ENCODE measurements at places on chromosomes 6 and 20.

GRCh38 chr6:105483492-105483891 lies 80.6 kb upstream of the PREP start:
- DNase-seq = no peak

DNA sequence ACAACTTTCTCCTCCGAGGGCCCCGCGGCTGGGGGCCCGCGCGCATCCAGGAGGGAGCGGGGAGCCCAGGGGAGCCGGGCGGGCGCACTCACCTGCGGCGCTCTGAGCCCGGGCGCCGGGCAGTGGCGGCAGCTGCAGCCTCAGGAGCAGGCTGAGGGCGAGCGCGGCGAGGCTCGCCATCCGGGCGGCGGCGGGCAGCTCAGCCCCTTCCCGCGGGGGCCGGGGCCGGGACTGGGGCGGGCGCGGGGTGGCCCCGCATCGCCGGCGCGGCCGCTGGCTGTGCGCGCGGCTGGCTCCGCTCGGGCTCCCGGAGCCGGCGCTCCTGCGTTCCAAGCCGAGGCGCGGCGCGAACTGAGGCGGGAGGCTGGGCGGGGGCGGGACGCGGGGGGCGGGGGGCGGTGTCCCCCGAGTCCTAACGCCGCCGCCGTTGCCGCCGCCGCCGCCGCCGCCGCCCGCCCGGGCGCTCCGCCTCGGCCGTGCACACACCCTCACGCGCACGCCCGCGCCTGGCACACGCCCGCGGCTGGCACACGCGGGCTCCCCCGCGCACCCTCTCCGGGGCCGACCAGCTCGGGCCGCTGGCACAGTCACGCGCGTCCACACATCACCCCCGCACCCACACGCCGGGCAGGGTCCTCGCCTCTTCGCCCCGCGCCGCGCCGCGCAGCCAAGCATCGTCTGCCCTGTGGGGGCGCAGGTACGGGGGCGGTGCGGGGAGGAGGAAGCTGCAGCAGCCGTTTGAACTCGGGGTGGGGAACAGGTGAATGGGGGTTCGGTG lies at the start of gene PTPRT:
Gene PTPRT, minus strand, starts transcription at position 353 of the 778 bp plus-strand sequence. Its CDS starts 173 bp downstream, at position 180.
- no peak for DNase-seq

GRCh38 chr6:166588691-166589336 lies 2.3 kb upstream of the RAMACL start:
- no peak for DNase-seq

GRCh38 chr20:1830240-1830639 lies 65.0 kb upstream of the SIRPA start:
- no peak for DNase-seq

- no peak for DNase-seq
These were observed 15.8 kb upstream of the GPR63 start for GRCh38 chr6:96853083-96853482.

DNA sequence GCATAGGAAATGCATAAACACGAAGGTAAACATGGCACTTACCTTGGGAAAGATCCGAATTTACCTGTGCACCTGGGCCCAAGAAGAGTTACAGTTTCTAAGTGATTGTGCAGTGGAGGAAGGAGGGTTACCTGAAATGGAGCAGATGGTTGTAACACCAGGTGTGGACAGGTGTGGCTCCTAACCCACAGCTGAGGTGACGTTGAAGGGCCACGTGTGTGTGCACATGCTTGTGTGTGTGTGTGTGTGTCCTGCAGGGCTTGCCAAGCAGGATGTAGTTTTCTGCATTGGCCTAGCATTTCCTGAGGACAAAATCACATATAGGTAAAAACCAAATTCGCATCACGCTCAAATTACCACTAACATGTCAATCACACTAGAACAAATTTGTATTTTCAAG lies 240.8 kb downstream of the ANKRD60 start:
- DNase-seq = no peak

DNA sequence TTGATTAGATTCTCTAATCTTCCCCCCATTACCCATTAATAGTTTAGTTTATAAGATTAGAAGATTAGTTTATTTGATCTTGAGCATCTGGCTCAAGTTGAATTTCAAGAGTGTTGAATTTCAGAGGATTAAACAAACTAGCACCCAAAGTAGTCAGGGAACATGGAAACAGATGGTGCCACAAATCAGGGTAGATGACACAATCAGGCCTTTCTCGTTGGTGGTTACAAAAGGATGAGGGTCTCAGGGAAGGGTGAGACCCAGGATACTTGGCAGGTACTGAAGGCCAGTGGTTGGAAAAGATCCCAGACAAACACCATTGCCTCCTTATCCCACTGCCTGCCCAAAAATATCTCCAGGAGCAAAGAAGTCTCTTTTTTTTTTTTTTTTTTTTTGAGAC lies 29.5 kb upstream of the ADGRF1 start:
- DNase-seq = no peak

- no peak for DNase-seq
These were observed 105.1 kb downstream of the EDN3 start for GRCh38 chr20:59405226-59406200.

DNA sequence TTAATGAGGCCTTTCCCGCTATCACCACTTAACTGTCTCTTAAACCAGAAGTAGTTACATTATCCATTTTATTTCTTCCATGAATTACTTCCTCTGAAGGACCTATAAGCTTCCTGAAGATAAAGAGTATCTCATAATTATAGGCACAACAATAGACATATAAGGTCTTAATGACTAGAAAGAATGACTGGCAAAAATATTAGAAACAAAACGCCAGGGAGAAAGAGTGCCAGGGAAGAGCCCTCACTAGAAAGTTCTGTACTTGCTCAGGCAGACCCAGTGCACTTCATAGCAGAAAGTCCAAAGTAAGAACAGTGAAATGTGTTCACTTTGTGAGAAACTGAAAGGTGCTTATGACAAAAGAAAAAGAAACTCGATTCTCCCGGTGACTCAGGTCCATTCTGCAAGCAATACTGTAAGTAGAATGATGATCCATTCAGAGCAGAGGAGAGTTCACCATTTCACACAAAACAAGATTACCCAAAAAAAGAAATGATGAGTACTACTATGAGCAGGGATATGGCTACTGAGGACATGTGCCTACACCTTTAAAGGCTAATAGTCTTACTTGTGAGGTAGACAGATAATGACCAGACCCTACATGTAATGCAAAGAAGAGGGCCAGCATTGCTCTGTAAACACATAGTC lies 5.5 kb downstream of the ZNF334 start:
- DNase-seq = no peak

DNA sequence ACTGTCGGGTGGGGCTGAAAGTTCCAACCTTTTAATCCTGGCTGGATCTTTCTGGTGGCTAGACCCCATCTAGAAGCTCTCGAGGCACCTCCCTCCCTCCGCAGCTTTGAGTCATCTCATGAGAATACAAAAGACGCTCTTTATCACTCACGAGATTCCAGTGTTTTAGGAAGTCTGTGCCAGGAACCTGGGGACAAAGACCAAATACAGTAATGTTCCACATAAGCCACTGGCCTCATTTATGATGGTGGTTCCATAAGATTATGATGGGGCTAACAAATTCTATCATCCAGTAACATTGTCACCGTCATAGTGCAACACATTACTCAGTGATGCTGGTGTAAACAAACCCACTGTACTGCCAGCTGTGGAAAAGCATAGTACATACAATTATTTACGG lies 48.7 kb downstream of the NCOA7 start:
- no peak for DNase-seq

- DNase-seq = no peak
These were observed 379.7 kb downstream of the LAMA2 start for GRCh38 chr6:129262661-129263060.

- DNase-seq = no peak
These were observed 105.4 kb downstream of the SNX5 start for GRCh38 chr20:17863209-17863576.

DNA sequence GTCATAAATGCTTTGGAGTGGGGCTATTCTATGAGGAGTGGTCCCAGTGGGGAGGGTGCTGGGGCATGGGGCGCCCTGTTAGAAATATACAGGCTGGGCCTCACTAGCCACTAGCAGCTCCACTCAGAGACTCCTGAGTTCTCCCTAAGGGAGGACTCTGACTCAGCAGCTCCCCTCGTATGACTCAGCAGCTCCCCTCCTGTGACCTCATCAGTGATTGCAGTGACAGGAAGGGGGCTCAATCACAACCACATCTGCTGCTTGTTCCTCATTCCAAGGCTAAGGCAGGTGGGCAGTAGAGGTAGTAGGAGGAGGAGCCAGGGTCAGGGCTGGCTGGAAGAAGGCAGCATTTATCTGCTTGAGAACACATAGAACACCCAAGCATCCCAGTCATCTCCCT lies 73.7 kb downstream of the PRND start:
- DNase-seq = peak; percentile 71

DNA sequence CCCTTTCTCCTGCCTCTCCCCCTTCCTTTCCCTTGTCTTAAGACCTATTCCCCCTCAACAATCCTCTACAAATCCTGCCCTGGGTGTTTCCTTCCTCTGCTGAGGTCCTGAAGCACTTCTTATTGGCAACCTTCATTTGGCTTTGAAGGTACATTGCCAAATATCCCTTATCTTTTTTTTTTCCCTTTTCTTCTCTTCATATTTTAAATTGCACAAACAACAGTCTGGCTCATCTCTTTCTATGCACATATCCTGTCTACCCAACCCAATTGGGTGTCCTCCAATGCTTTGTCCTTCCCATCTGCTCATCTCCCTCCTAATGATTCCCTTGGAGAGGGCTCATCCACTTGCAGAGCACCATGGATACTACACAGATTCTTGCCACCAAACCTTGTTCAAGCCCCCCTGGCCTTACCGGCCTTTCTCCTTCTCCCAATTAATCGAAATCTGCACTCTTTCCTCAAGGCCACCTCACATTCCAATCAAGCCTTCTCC lies 537.9 kb upstream of the JARID2 start:
- DNase-seq = no peak

DNA sequence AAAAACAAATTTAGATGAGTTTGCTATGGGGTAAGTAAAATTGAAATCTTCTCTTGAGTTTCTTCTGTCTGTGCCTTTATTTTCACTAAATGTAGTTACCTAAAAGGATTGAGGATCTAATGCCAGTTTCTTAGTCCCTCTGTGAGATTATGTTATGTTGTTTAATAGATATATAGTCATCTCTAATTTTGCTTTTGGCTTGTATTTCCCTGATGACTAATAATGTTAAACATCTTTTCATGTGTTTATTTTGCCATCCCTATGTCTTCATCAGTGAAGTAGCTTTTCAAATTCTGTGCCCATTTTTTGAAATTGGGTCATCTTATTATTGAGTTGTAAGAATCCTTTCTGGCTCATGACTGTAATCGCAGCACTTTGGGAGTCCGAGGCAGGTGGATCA lies 13.7 kb downstream of the QRSL1 start:
- no peak for DNase-seq

DNA sequence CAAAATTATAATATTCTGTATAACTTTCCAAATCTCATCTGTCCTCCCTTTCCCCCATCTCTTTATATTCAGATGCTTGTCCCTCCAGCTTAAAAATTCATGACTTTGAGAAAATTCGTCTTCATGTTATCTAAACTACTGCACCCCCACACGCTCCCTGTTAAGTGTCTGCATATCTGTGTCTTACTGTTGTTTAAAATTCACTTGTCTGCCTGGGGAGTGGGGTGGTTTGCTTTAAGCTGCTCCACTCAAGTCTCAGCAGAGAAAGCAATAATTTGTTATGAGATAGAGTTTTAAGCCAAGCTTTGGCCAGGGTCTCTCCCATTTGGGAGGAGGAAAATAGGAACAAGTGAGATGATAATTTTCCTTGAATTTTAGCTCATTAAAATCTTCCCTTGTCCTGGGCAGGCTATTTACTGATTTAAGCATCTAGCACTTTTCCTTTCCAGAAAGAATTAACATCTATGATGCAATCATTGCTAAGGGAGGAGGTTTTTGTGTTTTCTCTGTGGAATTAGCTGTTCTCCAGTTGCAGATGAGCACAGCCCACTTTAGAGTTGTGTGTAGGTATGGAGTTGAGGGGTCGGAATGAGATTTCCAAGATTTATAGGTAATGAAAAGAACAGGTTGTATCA lies 36.8 kb downstream of the MTHFD1L start:
- no peak for DNase-seq

DNA sequence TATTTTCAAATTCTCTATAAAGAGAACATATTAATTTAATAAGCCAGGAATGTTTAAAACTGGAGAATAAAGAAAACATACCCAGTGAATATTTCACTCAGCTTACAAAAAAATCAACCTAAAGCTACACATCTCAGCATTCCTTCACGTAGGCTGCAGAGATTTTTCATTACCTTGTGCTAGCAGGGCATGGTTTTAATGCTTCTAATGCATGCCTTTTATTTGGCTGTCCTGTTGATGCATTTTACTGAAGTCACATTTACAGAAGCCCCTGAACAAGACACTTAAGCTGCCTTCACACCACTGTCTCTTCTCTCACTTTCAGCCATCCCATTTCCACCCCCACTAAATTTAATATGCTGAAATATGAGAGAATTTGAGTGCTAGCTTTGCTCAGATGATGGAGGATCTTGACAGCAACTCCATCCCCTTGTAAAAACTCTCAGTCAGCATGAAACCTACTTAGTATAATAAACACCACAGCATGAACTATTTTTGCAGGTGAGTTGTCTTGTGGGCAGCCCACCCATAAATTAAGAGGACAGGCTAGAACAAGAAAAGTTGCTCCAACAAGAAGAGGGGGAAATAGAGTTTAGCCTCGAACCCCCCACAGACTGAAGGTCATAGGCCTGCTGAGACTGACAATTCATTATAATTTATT lies 159.4 kb downstream of the SIM1 start:
- DNase-seq = no peak

DNA sequence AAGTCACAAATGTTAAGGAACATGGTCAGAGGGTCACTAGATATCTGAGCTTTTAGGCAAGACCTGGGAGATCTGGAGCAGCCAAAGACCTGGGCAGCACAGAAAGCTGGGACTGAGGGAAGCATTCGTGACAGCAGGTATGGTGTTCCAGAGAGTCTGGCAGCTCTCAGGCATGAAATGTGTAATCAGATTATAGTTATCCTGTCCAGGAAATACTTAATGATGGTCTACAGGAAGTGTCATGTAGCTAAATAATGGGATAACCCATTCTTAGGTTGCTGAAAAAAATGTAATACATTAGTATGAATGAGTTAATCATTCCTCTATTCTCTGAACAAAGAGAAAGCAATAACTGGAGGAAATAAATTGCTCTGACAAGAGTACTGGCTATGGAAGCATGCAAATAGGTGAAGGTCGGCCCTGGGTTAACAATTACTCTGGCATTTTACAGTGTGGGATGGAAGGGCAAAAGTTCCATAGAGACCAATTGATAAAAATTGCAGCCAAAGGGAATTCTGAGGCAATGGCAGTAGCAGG lies 740.5 kb downstream of the CBLN4 start:
- DNase-seq = no peak

All from stimulated activated CD4-positive, alpha-beta T cell treated with anti-CD3 and anti-CD28 coated beads, Interleukin-1b, Interleukin-23, amount 100 ng/mL, for 48 hours (primary cell).